HL-60 (cell line): ENCODE measurements at places on chromosomes 3 and 15.

DNA sequence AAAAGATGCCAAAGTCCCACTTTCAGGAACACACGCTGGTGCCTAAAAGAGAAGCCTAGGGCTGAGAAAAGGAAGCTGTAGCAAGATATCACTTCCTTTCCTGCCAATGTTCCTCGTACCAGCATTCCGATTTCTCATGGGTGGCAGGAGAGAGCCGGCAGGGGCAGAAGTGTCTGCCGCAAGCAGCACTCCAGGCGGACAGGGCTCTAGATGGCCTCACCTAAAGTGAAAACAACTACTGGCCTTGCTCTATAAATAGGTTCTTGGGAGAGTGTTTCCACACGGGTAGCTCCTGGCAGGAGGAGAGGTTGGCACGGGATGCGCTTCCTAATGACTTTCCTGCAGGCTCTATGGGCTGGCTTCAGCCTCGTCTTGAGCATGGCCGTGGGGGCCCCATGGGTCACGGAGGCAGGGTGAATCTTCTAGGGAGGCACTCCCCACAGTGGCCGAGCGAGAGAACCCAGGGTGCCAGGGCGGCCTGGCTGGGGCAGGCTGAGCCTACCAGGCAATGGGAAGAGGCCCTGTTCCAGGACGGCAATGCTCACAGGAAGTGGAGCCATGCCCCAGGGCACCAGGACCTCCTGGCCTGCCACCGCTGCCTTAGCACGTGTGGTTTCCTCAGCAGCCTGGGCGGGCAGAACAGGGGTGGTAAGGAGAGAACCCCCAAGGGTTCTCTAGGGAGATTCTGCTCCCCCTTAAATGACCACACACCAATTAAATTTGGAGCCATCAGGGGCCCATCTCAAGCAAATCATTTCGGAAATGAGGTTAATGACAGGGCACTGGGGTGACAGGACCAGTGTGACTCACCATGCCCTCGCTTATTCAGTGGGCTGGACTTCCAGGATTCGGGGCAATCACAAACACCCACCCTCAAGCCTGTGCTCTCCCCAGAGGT is 14.6 kb upstream of the DUSP7 start:
- no peak for DNase-seq

GRCh38 chr3:194727435-194728128 is 41.9 kb downstream of the FAM43A start:
- DNase-seq: no peak

DNA sequence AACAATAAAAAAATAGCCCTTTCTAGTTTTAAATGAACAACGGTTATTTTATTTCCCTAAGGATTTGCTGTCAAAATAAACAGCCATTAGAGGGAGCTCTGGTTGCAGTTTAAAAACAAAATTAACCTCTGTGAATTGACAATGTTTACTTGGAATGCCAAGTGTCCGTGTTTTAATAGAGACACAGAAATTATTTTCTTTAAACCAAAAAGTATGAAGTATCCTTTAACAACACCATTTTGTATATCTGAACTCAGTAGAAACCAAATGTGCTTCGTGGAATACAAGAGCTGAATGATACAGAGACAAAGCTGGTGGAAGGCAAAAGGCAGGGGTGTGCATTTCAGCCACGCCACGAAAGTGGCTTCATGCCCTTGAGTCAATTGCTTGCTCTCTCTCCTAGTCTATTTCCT is 74.4 kb downstream of the MOBP start:
- no peak for DNase-seq

GRCh38 chr15:37138591-37139215 is 38.4 kb upstream of the MEIS2 start:
- peak; percentile 12 for DNase-seq

DNA sequence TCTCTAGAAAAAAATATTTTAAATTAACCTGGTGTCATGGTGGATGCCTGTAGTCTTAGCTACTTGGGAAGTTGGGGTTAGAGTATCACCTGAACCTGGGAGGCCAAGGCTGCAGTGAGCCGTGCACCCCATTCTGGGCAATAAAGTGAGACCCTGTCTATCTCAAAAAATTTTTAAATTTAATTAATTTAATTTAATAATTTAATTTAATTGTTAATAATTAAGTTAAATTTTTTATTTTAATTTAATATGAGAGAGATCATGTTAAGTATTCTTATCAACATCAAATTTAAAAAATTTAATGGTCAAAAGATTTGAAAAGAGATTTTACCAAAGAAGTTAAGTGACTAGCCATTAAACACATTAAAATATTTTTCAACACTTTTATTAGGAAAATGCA is 40.8 kb upstream of the FOXB1 start:
- no peak for DNase-seq

- DNase-seq: no peak
Observed at GRCh38 chr15:36313736-36314280, 265.6 kb upstream of the CDIN1 start.

DNA sequence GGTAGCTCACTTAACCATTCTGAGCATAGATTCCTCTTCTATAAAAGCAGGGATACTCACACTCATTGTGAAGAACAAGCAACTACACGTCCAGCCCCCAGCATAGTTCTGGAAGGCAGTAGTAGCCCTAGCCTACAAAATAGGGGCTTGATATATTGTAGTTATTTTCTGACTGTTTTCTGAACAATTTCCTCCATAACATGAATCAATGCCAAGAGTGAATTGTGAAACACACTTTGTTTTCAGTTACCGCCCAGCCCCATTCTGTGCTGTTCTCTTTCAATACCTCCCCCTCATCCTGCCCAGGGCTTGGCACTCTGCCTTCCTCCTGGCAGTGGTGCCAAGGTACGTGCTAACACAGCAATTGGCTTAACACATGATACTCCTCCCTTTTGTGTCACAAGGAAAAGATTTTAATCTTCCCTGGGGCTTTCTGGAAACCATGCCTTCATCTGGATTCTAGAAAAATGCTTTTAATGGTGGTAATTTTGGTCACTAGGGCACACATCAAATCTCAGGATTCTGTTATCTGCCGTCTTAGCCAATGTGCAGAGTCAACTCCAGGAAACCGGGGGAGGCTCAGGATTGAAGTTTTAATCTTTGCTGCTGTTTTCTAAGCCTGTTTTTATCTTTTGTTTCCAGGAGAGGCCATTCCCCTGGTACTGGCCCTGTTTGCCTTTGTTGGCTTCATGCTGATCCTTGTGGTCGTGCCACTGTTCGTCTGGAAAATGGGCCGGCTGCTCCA is 37.2 kb downstream of the IL20RB start:
- DNase-seq: no peak

- DNase-seq: no peak
Observed at GRCh38 chr3:70010346-70010745, 10.8 kb downstream of the SAMMSON start.

GRCh38 chr3:116007000-116007399 is 383.7 kb downstream of the GAP43 start:
- no peak for DNase-seq

GRCh38 chr3:121567649-121568048 is at the start of gene ARGFX:
TSS of gene ARGFX (plus strand) at chr3:121567949. CDS start at chr3:121570714, 2,765 bp downstream.
- no peak for DNase-seq

GRCh38 chr3:121552379-121552778 is 6.6 kb upstream of the POLQ start:
- DNase-seq: no peak

GRCh38 chr3:53375019-53375418 is 27.7 kb upstream of the DCP1A start:
- DNase-seq: peak; percentile 69

- no peak for DNase-seq
Observed at GRCh38 chr3:48855681-48856447, 8.2 kb upstream of the PRKAR2A start.

- DNase-seq: no peak
Observed at GRCh38 chr3:133892541-133893231, 3.0 kb downstream of the RAB6B start.

GRCh38 chr15:56244038-56244810 is 545 bp upstream of the RFX7 start:
- no peak for DNase-seq

DNA sequence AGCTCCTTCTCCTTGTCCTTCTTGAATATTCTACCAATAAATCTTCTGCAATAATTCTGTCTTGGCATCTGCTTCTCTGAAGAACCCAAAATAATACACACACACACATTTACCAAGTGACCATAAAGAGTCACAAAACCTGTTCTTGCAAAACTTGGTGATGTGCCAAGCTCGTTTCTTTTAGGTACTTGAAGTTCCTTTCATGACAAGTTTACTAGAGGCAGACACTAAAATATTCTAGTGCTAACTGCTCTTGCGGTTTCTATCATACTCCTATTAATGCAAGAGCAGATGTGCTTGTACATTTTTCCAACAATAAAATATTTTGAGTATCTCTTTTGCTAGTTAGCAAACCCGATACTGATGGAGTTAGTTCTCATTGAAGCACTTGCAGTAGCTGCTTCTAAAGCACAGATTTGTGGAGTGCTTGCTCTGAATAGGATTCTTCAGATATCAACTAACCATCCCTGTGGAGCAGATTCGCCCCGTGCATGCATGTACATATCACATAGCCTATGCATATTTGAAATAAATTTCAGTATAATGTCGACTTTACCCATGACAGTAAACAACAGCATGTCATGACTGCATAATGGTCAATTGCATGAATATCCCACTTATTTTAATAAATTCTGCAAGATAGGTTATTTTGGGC is 23.2 kb downstream of the HHLA2 start:
- peak; percentile 21 for DNase-seq

- no peak for DNase-seq
Observed at GRCh38 chr15:78211189-78211921, 23.0 kb downstream of the ACSBG1 start.

- no peak for DNase-seq
Observed at GRCh38 chr15:89301304-89302089, 33.1 kb downstream of the POLG start.

DNA sequence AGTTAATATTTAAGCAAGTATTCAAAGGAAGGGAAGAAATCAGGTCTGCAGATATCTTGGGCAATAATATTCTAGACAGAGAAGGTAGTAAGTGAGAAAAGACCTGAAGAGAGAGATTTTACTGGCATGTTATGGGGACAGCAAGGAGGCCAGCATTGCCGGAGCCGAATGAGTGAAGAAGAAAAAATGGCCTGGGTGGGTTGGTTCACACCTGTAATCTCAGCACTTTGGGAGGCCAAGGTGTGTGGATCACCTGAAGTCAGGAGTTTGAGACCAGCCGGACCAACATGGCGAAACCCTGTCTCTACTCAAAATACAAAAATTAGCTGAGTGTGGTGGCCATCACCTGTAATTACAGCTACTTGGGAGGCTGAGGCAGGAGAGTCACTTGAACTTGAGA is 164.7 kb downstream of the VGLL3 start:
- DNase-seq: no peak

GRCh38 chr3:67305922-67306321 is 307.8 kb downstream of the KBTBD8 start:
- no peak for DNase-seq

GRCh38 chr3:117750674-117751269 is 1041.2 kb downstream of the TUSC7 start:
- no peak for DNase-seq

DNA sequence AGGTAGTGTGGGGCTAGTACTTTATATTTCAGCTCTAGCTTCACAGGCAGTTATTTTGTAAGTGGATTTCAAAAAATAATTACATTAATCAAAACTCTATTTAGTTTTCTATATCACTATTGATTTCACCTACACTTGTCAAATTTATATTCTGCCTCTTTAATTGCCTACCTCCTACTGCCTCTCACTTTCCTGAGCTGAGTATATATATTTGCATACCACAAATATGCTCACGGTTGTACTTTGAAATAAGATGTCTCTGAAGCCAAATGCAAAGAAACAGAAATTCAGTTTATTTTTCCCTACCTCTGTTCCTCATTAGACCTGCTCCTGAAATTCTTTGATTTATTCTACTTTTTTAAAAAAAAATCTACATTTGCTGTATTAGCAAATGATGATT is 309.3 kb upstream of the TGFBR2 start:
- DNase-seq: no peak

DNA sequence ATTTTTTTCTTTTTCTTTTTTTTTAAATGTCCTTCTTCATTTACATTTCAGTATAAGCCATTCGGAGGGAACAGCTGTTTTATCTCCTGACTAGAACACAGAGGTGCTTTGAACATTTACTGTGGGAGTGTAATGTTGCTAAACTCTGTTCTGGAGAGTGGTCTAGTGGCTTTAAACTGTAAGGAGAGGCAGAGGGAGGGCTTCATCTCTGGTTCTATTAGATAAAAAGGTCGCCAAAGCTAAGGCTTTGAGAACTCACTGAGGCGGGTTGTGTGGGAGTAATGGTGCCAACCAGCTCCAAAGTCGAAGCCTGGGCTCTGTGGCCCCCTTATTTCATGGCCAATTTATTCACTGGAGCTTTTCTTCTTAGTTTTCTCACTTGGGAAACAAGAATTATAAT is 133.2 kb downstream of the ANXA2 start:
- no peak for DNase-seq

DNA sequence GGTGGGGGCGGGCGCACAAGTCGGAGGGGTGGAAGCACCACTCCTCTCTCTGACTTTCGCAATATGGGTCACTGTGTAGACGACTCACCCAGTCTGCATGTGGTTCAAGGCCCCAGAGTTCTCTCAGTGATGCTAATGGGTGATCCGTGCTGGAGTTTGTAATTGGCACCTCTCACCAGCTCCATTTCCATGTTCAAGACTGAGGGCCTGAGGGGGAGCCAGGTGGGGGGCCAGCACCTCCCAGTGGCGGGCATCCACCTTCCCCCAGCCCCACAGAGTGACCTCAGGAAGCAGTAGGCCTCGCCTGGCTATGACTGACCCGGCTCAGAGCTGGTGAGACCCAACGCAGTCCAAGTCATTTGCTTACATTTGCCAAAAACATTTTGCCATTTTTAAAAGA is 230.0 kb upstream of the ST8SIA2 start:
- DNase-seq: no peak
